ENCODE measurements at places on chromosomes 1 and 21. TPM values are rescaled to one million over a fixed set of nuclear protein-coding genes. Genes with fewer than 3 reads are reported as not detected.

GRCh38 chr1:91877574-91878208, 8.3 kb downstream of the TGFBR3 start:
- no peaks in the 10 kb centered on the region for H3K36me3 ChIP-seq
- no peak overlapping the region for H3K27ac ChIP-seq
- H3K4me1 ChIP-seq = peaks cover 37% of the 10 kb centered on the region

DNA sequence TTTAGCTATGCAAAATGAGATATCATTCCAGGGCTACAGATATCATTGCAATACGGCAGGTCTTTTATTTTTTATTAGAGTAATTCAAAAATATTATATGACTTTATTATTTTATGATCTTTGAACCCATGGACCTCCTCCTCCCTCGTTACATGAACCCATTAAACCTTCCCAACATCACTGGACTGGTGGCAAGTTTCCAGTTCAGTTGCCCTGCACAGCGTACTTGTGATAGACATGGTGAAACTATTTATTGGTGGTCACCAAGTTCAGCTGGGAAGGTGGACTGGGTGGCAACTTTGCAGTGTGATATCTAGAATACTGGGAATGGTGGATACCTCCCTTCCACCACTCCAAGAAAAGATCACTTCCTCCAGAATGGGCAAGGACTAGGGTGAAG, 52.5 kb downstream of the SLC30A10 start:
- no peaks in the 10 kb centered on the region for H3K36me3 ChIP-seq
- H3K27me3 ChIP-seq = peaks cover 8% of the 10 kb centered on the region
- H3K4me3 ChIP-seq = no peak overlapping the region
- no peak overlapping the region for H3K27ac ChIP-seq
- H3K4me1 ChIP-seq = no peaks in the 10 kb centered on the region
- no peak for DNase-seq

Gene FYB2
- 10.4 TPM for total RNA-seq

DNA sequence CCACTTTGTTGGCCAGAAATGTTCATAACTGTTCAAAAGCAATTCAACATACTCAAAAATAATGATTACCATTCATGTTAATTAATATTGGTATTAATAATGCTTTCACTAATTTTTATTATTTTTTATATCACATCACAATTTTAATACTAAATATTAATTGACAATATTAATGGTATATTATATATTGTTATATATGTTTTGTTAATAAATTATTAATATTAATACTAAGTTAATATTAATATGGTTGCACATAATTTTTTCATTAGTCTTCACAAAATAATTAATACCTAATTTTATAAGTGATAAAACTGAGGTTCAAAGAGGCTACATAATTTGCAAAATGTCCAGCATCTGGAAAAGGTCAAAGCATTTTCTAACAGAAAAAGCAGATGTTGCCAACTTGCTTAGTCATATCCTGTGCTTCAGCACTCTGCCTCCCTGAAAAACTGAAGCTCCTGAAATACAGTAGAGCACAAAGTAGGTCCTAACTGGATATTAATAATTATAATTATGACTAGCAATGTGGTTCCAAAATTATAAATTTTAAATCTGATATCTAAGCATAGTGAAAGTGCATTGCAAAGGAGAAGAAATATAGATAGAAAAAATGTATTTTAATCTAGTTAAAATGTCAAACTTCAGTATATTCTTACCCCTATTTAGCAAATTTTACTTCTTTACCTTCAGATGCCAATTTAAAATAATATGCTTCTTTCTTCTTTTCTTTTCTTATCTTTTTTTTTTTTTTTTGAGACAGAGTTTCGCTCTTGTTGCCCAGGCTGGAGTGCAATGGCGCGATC, 123.2 kb upstream of the TNFSF4 start:
- no peak overlapping the region for H3K4me3 ChIP-seq
- H3K27me3 ChIP-seq = no peaks in the 10 kb centered on the region
- H3K4me1 ChIP-seq = peaks cover 33% of the 10 kb centered on the region

- no peaks in the 10 kb centered on the region for H3K36me3 ChIP-seq
- H3K4me3 ChIP-seq = no peak overlapping the region
- no peaks in the 10 kb centered on the region for H3K27me3 ChIP-seq
- H3K27ac ChIP-seq = no peak overlapping the region
Measured at GRCh38 chr1:193592317-193592716, 405.9 kb upstream of the B3GALT2 start.

- no peak for DNase-seq
- H3K27me3 ChIP-seq = no peaks in the 10 kb centered on the region
- no peaks in the 10 kb centered on the region for H3K36me3 ChIP-seq
- no peak overlapping the region for H3K27ac ChIP-seq
- no peak overlapping the region for H3K4me3 ChIP-seq
Measured at GRCh38 chr1:109979489-109980091, 5.0 kb upstream of the AHCYL1 start.
